CD4-positive, alpha-beta T cell treated with Interferon alpha-2 for 1 hour (primary cell): ENCODE measurements at places on chromosomes 16 and 17.

DNA sequence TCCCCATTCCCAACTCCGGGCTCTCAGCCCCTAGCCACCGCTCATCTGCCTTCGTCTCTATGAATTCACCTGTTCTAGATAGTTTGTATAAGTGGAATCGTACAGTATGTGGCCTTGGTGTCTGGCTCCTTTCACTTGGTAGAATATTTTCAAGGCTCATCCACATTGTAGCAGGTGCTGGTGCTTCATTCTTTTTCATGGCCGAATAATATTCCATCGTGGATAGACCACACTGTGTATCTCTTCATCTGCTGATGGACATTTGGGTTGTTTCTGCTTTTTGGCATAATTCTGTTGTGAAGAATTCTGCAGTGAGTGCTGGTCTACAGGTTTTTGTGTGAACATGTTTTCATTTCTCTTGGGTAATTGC is 324.2 kb downstream of the SEC14L1 start:
- DNase-seq: no peak

DNA sequence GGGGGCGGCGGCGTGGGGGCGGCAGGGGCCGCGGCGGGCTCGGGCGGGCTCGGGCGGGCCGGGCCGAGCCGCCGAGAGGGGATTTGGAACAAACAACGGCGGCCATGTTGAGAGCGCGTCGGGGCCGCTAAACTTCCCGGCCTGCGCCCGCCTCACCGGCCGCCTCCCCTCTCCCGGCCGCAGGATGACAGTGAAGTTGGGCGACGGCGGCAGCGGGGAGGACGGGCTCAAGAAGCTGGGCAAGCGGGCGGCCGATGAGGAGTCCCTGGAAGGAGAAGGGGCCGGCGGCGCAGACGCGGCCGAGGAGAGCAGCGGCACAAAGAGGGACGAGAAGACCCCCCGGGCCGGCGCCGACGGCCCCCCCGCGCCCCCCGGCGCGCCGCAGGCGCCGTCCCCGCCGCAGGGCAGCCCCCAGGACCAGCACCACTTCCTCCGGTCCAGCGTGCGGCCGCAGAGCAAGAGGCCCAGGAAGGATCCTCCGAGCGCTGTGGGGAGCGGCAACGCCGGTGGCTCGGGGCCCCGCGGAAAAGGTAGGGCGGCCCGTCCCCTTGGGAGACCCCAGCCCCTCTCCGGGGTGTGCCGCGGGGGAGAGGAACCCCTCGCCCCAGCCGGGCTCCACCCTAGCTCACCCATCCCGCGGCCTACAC is 2.4 kb downstream of the CRAMP1 start:
- peak; percentile 21 for DNase-seq

DNA sequence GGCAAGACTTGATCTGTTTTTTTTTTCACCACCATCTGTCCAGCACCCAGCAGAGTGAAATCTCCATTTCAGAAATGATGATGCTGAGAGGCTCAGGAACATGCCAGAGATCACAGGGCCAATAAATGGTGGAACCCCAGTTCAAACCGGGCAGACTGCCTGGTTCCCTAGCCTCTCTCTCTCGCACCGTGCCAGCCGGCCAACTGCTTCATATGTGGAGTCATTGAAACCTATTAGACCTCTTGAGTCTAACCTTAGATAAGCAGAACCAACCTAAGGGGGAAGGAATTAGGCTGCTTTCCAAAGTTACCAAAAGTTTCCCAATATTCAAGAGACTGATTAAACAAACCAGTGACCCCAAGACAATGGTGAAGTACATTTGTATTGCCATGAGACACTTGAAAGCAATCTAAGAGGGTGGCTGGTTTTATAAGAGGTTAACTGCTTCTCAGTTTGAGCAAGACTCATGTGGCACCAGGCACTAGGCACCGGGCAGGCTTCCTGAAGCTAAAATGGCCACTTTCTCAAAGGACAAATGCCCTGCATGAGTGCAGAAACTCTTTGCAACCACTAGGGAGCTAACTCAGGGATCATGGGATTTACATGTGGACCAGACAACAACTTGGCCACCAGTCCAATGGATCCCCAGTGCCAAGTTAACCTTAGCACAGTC is 18.4 kb downstream of the TOX3 start:
- DNase-seq: no peak

DNA sequence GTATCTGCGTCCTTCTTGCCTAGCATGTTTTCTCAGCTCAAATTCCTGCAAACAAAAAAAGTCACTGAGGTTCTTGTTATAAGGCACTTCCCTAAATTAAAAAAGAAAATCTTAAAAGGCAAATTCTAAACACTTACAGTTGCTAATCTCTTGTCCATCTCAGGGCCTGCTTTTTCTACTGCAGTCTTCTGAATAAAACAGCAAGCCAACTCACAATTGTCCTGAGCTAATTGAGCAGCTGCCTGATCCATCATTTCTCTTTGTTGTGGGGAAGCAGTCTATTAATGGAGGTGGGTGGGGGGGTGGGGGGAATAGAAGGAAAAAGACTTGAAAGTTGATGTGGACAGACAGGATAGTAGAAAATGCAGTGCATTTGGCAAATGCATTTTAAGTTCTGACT is 27.0 kb downstream of the SETD6 start:
- no peak for DNase-seq

- DNase-seq: no peak
Measured at GRCh38 chr17:8466873-8467272, 31.2 kb downstream of the NDEL1 start.
